ENCODE measurements at places on chromosomes 4 and X. TPM values are rescaled to one million over a fixed set of nuclear protein-coding genes. Genes with fewer than 3 reads are reported as not detected.

Gene HMGB3
- total RNA-seq: 11.5 TPM

DNA sequence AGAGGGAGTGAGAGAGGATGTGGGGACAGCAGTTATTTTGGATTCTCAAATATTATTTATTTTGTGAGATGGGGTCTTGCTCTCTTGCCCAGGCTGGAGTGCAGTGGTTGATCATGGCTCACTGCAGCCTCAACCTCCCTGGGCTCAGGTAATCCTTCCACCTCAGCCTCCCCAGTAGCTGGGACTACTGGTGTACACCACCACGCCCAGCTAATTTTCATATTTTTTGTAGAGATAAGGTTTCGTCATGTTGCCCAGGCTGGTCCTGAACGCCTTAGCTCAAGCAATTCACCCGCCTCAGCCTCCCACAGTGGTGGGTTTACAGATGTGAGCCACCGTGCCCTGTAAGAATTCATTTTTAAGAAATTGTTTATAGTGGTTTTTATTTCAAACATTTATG, 61.2 kb downstream of the FHDC1 start:
- DNase-seq: no peak

DNA sequence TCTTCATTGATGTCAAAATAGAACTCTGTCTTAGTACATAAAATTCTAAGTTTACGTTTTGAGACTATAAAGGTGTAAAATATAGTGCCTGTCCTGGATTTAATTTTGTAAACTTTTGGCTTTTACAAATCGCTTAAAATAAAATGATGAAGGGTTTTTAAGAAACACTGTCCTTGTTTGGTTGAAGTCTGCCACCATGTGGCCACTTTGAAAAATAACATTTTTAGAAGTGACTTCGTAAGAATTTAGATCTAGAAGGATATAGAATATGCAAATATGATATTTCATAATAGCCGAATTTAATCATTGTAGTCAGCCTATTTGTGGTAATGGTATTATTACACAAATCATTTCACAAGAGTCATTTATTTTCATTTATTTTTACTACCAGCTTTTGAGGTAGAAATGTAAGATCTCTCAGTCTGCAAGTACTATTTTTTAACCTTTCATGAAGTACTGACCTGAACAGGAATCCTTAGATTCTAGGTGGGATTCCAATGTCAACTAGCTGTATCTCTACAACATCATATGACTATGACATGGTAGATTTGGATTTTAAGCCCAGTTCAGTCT, 31.0 kb upstream of the FAT4 start:
- no peak for DNase-seq

DNA sequence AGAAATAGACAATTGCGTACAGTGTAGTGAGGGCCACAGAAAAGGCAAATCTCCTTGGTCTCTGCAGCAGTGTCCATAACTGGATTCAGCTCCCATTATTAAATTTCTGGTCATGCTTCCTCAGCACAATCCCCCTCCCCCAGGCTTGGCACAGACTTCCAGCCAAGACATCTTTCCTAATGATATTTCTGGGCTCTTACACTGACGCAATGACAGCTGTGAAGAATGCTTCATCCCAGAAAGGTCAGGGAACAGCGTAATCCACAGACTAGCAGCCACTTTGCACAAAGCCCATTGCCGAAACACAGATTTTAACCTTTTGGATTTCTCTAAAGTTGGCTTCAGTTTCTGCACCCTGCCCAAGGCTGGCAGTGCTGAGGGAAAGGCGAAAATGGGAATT, 597.6 kb upstream of the CPEB2 start:
- no peak for DNase-seq

GRCh38 chr4:22962295-22962694, 269.6 kb downstream of the GBA3 start:
- DNase-seq: no peak

Gene CLGN
- total RNA-seq: not detected

DNA sequence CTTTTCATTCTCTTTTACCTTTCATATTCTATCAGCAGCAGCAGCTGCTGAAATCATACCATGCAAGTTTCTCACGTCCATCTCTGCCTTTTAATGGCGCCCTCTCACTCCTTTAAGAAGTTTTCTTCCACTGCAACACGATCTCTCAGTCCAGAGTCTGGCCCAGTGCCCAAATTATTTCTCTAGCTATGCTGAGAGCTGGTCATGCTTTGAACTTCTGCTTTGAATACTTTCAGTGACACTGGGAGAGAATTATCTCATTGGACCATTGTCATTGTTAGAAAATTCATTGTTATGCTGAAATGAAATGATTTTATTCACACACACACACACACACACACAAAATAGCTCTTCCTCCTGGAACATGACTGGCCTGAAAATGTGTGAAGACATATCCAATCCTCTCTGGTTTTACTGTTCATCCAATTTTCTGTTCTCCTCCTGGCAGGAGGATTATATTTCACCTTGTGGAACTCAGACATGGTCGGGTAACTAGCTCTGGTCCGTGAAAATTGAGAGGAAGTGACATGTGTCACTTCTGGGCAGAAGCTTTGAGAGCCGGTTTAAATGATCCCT, 1.3 kb upstream of the PDHA1 start:
- DNase-seq: no peak

DNA sequence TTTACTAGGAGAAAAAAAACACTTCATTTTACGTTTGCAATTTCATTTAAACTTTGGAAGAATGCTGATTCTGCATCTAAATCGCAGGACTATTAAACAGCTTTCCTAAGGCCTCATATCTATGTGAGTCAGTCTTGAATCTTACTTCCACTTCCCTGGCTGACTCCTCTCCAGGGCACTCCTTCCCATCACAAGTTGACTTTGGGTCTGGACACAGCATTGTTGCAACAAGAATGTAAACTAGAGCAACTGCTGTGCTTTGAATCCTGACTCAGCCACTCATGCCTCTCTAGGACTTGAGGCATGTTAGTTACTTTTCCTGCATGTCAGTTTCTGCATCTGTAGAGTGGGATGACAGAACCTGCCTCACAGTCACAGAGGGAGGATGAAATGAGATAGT, 413.8 kb downstream of the FAT4 start:
- DNase-seq: no peak

Gene GAGE1
- total RNA-seq: not detected

DNA sequence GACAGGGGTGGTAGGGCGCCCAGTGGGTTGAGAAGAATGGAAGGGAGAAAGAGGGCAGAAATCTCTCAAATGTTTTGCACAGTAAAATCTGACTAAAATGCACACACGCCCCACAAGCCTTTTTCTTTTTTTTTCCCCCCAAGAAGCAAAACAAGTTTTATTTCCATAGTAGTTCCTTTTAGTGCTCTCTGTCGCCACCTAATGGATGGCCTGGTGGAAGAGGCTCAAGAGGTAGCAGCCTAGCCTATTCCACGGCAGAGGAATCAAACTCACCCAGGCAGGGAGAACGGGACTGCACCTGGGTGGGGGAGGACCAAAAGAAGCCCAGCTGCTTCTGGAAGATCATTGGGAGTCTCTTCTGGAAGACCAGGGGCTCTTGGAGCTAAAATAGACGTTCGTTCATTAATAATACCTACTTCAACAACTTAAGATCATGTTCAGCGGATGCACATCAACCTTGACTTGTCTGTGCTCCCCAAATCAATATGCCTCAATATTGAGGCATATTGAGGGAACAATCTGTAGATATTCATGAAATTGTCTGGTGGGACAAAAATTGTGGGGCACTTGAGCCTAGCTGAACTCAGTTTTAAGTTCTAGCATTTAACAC, 31.6 kb upstream of the IRAK1 start:
- peak; percentile 71 for DNase-seq

DNA sequence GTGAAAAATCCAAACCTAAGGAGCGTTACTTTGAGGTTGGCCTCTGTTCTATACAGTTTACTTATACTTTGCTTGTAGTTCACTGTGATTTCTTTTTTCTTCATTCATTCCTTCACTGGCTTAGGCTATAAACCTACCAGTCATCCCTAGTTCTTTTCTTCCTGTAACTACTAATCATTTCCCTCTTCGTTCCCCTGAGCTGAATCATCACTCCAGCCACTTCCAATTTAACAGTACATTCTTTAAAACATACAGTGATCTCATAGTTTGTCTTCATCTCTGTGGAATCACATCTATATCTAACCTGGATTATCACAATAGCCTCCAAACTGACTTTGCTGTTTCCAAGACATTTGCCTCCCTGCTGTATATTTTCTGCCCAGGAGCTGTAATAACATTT, 25.2 kb upstream of the NPFFR2 start:
- DNase-seq: no peak

Gene ENPEP
- 0.25 TPM for total RNA-seq

Gene CT45A10
- not detected for total RNA-seq

Gene PPP1R2C
- total RNA-seq: 32.2 TPM

Gene KLF8
- 12.1 TPM for total RNA-seq

- no peak for DNase-seq
Measured at GRCh38 chrX:47578692-47579091, 3.5 kb upstream of the TIMP1 start.

DNA sequence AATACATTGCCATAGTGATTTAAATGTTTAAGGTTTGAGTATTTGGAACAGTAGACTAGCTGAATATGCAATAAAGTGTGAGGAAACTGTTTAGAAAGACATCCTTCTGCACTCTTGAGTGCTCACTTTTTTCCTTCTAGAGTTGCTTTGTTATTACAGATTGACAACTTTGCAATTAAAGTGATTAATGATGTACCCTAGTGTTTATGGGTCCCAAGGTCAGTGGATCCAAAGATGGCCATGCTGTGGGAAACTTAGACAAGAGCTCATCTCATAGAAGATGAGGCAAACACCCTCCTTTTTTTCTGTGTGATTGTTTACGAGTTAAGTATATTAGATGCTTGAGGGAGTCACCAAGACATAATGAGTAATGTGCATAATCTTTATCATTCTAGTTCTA, 118.8 kb downstream of the PDLIM5 start:
- DNase-seq: no peak

DNA sequence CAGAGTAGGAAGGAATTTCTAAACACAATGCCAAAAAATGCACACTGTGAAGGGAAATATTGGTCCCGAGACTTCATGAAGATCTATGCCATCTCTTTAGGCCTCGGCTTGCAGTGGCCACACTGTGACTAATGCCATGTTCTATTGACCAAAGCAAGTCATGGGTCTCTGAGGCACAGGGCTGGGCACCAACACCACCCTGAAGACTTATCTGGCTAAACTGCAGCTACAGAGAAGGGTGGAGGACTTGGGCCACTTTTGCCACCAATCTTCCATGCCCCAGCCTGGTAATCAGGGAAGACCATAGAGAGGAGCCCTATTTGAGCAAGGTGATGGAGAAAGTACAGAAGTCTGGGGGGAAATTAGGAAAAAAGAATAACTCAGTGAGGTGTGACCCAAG, 42.1 kb downstream of the HMX1 start:
- DNase-seq: no peak

DNA sequence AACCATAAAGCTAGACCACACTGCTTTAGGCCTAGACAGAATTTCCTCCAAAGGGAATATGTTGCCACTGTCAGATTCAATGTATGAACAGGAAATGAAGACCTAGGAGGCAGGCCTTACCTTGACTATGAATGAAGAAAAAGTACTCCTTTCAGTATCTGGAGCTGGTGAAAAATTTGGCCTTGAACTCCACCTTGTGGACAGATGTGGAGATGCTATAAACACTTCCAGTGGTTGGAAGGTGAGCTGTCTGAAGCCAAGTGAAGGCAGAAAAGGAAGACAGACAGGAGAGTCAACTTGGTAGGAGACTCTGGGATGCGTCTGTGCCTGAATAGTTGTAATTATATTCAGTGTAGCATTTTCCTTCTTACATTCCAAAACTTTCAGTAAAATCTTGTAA, 17.2 kb downstream of the SPIN3 start:
- DNase-seq: peak; percentile 13

DNA sequence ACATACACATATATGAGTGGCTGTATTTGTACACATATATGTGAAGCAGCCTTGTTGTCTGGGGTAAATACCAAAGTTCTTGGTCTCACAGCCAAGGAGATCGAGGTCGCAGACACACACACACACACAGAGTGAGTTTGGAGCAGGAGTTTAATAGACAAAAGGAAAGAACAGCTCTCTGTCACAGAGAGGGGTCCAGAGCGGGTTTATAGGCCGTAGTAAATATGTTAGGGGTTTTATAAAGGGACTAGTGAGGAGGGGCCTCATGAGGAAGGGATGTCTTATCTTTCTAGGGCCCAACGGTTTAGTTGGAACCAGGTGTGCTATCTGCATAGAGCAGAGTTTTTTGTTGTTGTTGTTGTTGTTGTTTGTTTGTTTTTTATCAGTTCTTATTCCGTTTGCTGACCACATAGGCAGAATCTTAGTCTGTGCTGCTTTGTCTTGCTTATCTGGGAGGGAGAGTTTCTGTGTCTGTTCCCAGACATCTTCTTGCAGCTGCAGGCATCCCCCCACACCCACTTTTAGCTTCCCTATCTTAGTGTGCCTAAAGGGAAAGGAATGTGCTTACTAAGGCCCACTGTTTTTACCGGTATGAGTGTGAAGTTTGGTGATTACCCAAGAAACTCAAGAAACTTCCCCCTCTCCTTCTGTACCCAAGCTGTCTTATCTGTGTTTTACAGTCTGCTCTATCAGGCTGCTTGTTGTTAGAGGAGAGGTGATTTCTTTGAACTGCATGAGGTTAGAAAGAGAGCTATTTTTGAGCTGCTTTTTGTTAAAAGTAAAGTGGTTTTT, 91.9 kb downstream of the TENT5D start:
- no peak for DNase-seq

Gene FAM9B
- total RNA-seq: not detected

- DNase-seq: peak; percentile 22
Measured at GRCh38 chrX:71253253-71254091, 468 bp downstream of the ZMYM3 start.

DNA sequence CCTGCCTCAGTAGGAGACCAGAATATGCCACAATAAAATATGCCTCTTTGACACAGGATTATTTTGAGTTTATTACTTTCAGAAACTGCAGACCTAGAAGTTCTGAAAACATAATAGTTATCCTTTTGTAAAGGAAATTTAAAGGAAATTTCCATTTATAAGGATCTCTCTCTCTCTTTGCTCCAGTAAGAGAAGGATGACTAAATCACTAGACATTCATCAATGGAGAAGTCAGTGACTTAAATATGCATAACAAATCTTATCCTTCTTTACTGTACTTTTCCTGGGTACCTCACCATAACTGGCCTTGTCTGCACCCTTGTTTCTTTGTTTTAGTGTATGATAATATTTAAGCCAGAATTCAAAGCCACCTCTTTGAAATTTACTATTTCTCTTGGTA, 28.3 kb upstream of the OPHN1 start:
- no peak for DNase-seq

DNA sequence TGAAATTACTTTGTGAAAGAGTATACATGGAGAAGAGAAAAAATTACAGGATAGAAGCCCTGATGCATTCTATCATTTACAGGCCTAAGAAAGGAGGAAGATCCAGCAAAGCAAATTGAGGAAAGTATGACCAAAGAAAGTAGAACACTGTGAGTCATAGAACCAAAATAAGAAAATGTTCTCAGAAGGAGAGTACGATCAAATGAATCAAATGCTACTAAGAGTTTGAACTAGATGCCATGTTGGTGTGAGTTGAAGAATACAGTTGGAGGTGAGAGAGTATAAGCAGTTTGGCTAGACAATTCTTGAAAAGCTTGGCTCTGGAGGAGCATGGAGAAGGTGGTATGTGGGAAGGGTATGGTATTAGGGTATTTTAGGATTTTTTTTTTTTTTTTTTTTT, 161.8 kb downstream of the RPA4 start:
- DNase-seq: no peak

GRCh38 chrX:154046031-154046781, 26.5 kb upstream of the IRAK1 start:
- DNase-seq: no peak

- DNase-seq: no peak
Measured at GRCh38 chr4:7608046-7608445, 173.3 kb upstream of the PSAPL1 start.

Measured in CD4-positive, CD25-positive, alpha-beta regulatory T cell (primary cell).